ENCODE measurements at places on chromosomes 2 and 18.

- no peak for DNase-seq
Observed at GRCh38 chr2:77520641-77521547, 1.3 kb downstream of the LRRTM4 start.

GRCh38 chr2:73255007-73255644, 21.0 kb downstream of the CCT7 start:
- DNase-seq = no peak

GRCh38 chr2:98730707-98731040, 258 bp downstream of the MGAT4A start:
- no peak for DNase-seq

- no peak for DNase-seq
Observed at GRCh38 chr18:78640246-78640995, 339.2 kb upstream of the SALL3 start.

GRCh38 chr2:221677688-221678087, 105.6 kb upstream of the EPHA4 start:
- DNase-seq = no peak

DNA sequence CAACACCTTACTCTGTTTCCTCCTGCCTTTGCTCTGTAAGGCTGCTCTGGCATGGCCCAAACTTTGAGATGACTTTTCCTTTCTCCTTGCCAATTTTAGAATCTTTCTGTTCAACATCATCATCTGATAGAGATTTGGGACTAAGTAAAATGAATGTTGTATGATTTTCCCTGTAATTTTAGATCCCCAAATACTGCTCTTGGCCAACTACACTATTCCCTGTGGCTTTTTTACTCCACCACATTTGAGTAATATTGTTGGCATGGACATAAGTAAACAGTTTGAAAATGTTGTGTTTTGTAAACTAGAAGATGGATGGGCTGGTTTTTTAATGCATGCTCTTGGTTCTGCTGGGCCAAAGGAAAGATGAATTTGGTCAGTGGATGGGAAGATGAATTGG, 12.1 kb downstream of the LTBP1 start:
- no peak for DNase-seq

DNA sequence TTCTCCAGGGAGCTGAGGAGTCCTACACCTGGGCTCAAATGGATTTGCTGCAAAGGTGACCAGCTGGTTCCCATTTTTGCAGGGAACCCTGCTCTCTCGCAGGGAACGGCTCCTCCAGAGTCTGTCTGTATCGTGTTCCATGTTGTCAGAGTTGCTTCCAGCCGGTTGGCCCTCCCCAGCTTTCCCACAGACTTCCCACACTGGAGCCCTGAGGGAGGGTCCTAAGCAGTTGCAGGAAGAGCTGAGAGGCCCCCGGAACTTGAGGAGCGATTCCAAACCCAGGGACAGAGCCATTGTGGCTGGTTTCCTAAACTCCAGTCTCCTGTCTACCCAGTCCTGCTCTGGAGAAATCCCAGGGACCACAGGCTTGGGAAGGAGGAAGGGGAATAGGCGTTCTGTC, 121.7 kb upstream of the PPP1CB start:
- DNase-seq = no peak

DNA sequence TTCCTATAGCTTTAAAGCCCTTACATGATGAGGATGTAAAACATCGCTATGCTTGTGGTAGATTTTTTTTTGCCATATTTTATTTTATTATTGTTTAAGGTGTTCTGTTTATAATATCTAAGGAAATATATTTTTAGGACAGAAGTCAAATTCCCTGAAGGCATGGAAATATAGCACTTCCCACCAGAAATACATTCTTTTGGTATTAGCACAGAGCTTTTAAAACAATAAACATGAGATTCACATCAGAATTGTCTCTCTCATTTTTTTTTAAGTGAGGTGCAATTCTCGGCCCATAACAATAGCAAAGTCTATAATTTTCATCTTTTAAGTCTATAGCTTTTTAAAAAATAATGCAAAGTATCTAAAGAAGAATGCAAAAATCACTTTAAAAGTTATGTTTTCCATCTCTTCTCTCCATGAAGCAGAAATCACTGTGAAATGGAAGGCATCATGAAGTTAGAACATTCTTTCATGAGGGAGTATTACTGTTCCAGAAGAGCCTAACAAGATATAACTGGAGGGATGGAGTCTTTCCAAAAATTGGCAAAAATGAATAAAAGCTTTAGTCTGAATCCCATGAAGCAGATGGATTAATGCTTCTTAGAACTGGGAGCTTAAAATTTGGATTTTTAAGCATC, 283.6 kb upstream of the TRIB2 start:
- DNase-seq = no peak

GRCh38 chr18:72572896-72573295, 28.8 kb upstream of the CBLN2 start:
- DNase-seq = no peak

DNA sequence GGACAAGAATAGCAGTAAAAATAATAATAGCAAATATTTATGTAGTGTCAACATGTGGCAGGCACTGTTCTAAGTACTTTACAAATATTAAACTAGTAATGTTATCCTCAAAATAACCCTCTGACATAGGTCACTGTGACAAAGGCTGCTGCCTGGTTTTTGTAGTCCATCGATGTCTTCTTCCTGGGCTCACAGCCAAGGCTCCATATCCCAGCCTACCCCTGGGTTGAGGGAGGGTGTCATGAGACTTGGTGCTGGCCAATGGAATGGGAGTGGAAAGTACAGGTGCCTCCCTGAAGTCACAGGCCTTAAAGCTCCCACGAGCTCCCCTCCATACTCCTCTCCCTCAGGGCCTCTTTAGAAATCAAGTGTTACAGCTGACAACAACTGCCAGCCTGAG, 159.3 kb downstream of the CYRIA start:
- DNase-seq = no peak

DNA sequence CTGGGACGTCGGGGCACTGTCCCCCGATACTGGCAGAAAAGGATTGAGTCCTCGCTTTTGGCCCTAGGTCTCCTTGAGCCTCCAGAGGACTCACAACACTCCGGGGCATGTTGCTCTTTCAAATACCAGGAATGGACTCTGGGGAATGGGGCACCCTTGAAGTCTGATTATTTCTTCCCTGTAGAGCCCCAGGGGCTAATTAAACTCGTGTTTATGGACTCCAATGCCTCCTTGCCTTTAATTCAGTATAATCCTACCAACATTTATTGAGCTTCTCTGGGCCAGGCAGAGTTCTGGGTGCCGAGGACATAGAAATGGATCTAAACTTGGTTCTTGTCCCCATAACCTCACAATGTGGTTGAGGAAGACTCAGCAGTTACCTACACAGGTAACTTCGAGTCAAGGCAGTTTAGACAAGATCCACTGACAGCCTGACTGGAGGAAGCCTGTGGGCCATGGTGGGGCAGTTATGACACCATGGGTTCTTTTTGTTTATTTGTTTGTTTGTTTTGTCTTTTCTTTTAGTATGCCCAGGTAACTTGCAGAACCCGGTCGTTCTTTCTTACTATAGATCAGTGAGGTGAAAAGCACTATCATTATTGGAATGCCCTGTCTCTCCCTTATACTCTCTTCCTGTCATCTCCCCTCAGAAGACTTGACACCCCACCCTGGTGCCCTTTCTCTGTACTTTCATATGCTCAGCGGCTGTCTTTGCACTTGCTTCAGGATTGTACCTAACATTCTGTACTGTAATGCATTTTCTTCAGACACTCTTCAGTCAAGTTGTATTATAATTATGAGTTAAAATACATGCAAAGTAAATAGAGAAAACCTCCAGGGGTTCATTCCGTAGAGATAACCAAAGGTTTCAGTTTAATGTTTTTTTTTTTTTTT, 3.2 kb downstream of the CFLAR start:
- no peak for DNase-seq

DNA sequence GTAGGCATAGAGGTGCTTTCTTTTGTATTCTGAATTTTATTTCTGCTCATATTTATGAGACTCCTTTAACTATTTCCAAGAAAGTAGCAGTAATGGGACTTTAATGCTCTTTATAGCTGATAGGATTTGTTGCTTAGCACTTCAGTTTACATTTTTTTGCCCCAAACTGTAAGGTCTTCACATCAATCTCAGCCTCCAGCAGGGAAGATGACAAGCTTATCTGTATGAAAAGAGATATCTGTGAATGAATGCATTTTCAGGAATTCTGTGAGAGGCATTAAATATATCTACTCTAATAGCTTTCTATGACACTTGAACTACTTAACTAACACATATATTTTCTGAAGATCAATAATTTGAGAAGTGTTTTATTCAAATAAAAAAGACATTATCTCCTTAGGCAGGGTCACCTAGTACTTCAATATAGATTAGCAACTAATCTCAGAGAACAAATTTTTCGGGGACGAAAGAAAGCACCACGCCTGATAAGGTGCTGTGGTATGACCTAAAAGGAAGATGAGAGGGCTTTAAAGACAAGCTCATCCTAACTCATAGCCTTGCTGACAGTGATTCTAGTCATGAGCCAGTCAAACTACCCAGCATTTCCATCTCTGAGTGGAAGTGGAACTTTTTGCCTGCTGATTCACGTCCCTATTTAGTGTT, 766.1 kb upstream of the CNTNAP5 start:
- no peak for DNase-seq

DNA sequence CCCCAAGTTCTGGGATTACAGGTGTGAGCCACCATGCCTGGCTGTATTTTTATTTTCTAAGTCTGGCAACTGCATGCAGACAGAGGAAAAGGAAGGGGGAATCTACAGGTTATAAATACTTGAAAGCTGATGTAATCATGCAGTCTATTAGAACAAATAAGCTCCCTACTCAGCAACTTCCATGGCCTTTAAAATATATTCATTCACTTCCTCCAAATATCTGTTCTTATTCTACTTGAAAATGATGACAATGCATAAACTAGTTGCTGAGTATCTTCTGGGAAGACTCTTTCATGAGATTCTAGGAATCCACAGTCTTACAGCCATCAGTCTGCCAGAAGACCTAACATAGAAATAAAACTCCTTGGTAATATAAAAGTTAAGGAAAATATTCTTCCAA, 66.9 kb upstream of the NCKAP5 start:
- DNase-seq = no peak

DNA sequence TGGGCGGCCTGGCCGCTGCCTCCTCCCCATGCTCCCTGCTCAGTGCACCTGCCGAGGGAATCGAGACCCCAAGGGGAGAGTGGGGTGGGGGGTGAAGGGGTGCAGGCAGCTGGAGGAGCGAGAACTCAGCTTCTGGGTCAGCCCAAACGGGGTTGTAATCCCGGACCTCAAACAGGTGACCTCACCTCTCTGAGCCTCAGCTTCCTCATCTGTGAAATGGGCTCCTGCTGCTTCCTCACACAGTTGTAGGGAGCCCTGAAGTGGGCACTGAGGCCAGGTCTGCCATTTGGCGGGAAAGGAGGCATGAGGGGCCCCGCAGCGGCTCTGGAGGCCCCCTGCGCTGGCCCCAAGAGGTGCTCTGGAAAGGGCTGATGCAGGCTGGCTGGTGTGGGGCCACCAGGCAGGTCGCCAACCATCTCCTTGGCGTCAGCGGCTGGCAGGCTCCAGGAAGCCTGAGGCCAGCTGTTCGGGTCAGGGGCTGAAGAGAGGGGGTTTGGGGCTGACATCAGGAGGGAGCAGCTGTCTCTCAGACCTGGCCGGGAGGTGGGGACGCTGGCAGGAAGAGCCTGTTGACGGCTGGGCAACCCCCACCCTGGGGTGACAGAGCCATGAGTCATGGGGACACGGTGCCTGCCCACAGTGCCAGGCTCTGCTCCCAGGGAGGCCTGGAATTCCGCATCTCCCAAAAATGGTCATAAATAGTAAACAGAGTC, 4.9 kb downstream of the KLHL30 start:
- DNase-seq = peak; percentile 81

- no peak for DNase-seq
Observed at GRCh38 chr2:61151436-61151835, 10.6 kb upstream of the C2orf74 start.

Data from coronary artery (tissue), 2 donors.